Transverse colon (tissue), 4 donors: ENCODE measurements at places on chromosomes 4 and X. TPM values are rescaled to one million over a fixed set of nuclear protein-coding genes. Genes with fewer than 3 reads are reported as not detected.

Gene RP2
- total RNA-seq = 15.0 TPM

Gene FAM9B
- total RNA-seq = not detected

DNA sequence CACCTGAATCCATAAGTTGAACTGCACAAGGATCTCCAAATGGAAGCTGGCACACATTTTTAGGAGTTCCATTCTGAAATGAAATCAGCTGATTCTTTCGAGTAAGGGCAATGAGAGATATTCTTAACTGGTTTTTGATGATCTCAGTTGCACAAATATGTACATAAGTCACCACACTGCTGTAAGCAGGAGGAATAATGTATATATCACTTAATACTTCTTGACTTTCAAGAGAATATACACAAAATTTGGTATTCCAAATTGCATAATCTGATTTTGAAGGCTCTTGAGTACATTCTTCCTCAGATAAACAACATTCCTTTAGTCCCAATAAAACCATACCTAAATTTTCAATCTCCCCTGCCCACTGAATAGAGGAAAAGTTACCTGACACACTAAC is 8.2 kb downstream of the FANCB start:
- no peaks in the 10 kb centered on the region for H3K36me3 ChIP-seq
- no peak for DNase-seq
- no peaks in the 10 kb centered on the region for H3K4me1 ChIP-seq
- no peaks in the 10 kb centered on the region for H3K27me3 ChIP-seq
- no peak overlapping the region for H3K4me3 ChIP-seq
- no peak overlapping the region for H3K27ac ChIP-seq

- H3K4me3 ChIP-seq = no peak overlapping the region
- no peak for DNase-seq
- no peaks in the 10 kb centered on the region for H3K4me1 ChIP-seq
- no peak overlapping the region for H3K27ac ChIP-seq
- no peaks in the 10 kb centered on the region for H3K36me3 ChIP-seq
Observed at GRCh38 chr4:44869222-44869882, 143.0 kb upstream of the GNPDA2 start.

GRCh38 chr4:168832763-168833575 is 177.1 kb downstream of the CBR4 start:
- H3K27ac ChIP-seq = peak overlapping the region; percentile 91
- H3K36me3 ChIP-seq = no peaks in the 10 kb centered on the region
